ENCODE measurements at places on chromosomes 2 and 18.

DNA sequence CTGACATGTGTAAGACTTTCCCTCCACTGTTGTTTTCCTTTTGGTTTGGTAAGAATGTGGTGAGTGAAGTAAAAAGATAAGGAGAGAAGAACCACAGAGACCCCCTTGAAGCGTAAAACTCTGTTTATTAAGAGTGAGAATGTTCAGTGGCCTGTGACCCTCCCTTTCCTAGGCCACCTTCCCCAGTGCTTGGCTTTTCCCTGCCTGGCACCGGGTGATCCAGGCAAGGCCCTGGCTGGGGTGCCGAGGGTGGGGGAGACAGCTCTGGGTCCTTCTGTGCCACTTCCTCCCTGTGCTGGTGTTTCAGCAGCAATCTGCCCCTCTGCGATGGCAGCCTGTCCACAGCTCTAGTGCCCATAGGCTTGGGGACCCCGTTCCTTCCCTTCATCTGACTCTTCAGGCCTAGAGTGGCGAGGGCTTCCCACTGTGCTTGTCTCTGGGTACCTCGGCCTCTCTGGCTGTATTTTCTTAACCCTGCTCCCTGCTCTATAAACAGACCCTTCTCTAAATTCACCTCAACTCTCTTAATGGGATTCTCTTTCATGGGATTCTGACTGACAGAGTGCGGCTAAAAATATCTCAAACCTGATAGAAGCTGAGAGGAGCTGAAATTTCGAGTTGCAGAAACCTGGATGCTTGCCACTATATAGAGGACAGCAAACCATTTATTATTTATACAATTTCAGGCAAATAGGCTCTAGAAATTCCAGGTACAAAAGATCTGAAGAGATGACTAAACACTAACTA is 461.0 kb downstream of the DLGAP1 start:
- DNase-seq = no peak

DNA sequence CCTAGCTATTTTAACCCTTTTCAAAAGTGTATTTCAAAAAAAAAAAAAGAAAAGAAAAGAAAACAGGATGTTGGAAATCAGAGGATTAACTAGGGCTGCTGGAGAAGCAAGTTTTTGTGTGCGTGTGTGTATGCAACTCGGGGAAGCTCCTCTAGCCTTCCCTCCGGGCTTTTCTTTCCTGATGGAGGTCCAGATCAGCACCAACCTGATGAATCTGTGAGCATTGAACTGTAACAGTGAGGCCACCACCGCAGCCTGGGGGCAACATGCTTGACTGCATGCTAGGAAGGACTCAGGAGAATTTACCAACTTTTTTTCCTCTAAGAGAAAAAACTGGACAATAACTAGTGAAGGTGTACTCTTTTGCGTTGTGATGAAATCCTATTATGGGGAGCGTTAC is 2.3 kb downstream of the OBSL1 start:
- no peak for DNase-seq

DNA sequence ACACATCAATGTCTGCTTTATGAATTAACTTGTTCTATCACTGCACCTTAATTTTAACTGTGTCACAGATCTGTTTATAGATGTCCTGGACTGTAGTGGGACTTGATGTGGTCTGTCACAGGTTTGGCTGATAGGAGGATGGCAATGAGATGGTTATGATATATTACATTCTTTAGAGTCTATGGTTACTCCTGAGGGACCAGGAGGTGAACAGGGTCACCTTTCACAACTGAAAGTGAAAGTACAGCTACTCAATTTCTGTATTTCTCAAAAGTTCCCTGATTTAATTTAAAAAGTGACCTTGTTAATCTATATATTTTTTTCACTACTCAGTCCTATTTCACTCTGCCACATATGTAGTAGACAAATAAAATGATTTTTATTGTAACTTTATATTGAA is 1284.1 kb upstream of the GYPC start:
- no peak for DNase-seq

- DNase-seq = no peak
Measured at GRCh38 chr2:147603876-147604275, 241.0 kb upstream of the ACVR2A start.

GRCh38 chr2:228102949-228103348 is 78.5 kb downstream of the SPHKAP start:
- no peak for DNase-seq

- DNase-seq = no peak
Measured at GRCh38 chr18:23141104-23141999, 6.1 kb downstream of the CABLES1 start.

- no peak for DNase-seq
Measured at GRCh38 chr2:239199041-239199768, 201.6 kb downstream of the HDAC4 start.

DNA sequence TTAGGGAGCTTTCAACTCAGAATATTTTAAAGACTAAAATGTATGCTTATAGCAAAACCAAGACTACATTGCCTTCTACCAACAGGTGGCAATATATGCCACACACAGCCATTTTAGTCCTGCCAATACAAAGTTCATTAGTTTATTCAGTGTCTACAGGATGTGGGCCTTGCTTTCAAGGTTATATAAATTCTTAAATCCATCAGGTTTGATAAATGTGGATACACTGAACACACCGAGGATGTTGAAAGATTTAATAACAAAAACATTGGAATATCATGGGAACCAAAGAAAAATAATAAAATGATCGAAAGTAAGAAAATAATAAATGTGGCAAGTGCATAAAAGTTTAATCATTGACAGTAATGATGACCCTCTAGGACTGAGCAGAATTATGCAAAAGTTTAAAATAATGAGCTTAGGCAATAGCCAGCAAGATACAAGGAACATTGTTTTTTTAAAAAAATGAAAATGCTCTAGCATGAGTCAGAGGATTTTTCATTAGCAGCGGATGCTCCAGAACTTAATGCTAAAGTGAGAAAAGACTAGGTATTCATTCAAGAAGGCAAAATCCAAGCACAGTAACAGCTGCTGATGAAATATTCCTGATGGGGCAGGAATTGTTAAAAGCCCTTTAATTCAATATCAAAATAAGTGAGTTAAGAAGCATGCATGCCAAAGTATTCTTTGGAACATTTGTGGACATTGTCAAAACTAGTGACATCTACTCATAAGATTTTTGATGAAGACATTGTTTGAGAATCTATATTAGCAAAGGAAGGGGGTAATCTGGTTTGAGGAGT is 14.2 kb downstream of the SCN9A start:
- DNase-seq = no peak

- DNase-seq = no peak
Measured at GRCh38 chr18:48542513-48543181, 3.8 kb downstream of the CTIF start.

DNA sequence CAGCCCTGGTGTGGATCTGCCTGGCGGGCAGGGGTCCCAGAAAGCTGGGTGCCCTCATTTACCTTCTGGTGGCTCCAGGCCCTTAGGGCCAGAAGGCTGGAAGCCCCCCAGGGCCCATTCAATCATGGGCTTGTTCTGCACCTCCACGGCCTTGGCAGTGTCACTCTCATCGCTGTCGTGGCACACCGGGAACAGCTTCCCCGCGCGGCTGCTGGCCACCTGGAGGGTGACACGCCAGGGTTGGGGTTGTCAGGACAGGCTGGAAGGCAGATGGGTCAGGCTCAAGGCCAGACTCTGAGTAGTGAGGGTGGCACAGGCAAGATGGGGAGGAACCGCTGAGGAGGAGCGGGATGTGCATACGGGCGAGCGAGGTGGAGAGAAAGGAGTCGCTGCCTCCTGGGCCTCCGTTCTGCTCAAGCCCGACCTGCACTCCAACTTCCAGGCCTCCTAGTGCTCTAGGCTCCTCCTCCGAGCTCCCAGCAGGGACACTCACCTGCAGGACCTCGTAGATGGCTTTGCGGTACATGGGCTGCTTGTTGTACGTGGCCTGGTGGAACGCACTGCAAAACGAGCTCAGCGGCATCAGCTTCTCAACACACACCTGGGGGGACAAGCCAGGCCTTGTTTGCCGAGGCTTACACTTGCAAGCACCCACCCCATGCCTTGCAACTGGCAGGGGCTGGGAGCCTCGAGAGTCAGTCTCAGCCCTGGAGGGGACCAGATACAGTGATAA is 78.3 kb upstream of the POMC start:
- no peak for DNase-seq

GRCh38 chr2:71466301-71467179 is 13.2 kb downstream of the DYSF start:
- peak; percentile 50 for DNase-seq

DNA sequence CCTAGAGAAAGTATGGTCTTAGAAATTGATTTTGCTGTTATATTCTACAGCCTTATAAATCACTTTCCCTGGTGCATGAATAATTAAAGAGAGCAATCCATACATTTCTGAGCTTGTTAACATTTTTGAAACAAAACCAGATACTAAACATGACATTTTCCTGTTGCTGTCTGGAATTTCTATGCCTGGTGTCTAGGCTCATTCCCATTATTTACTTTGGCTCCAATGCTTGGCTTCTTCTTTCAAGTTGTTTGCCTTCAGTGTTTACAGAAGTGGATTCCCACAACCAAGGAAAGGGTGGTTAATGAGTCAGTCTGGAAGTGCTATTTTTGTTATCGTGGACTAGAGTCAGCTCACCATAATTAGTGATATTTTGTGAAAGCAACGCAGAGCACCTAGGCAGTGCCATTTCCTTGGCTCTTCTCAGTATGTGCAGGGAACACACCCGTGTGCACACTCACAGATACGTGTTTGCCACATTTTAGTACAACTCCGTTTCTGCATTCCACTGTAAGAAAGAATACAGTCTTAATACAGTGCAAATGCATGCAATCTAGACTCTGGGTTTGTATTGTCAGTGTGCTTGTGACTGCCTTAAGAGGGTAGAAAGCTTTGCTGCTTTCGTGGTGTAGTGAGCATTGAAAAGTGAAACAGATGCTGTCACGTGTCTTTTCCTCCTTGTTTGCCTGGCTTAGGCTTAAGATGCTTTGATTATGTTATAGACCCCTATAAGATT is 185.0 kb upstream of the RASGRP3 start:
- DNase-seq = no peak

DNA sequence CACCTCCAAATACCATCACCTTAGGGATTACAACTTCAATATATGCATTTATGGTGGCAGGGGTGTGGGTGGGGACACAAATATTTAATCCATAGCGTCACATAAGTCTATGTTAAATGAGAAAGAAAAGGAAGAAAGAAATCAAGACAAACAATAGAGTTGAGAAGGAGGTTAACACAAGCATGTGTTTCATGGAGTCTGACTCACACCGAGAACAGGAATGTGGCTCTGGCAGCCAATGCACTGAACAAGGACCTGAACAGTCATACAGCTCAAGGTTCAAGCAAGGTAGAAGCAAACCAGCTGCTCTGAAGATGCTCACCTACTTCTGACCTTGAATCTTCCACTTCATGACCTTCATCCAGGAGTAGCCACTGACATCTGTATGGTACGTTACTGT is 36.2 kb upstream of the LPIN1 start:
- DNase-seq = no peak

GRCh38 chr2:96565111-96565510 is 28.6 kb downstream of the ARID5A start:
- no peak for DNase-seq

DNA sequence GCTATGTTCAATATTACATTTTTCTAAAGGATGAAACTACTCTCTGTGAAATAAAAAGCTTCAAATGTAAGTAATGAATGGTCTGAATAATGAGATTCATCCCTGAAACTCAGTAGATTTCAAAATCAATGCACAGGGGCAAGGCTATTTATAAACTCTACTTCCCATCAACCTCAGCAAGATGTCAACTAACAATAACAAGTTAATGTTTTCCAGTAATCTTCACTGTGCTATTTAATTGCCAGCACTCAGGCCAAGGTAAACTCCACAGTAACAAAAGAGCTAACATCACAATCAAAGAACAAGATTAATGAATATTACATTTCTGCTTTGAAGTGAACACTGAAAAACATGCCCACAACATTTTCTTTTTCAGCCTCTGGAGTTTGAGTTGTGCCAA is 144.3 kb upstream of the ZFP36L2 start:
- DNase-seq = no peak

- DNase-seq = no peak
Measured at GRCh38 chr2:71736091-71736861, 282.9 kb downstream of the DYSF start.

DNA sequence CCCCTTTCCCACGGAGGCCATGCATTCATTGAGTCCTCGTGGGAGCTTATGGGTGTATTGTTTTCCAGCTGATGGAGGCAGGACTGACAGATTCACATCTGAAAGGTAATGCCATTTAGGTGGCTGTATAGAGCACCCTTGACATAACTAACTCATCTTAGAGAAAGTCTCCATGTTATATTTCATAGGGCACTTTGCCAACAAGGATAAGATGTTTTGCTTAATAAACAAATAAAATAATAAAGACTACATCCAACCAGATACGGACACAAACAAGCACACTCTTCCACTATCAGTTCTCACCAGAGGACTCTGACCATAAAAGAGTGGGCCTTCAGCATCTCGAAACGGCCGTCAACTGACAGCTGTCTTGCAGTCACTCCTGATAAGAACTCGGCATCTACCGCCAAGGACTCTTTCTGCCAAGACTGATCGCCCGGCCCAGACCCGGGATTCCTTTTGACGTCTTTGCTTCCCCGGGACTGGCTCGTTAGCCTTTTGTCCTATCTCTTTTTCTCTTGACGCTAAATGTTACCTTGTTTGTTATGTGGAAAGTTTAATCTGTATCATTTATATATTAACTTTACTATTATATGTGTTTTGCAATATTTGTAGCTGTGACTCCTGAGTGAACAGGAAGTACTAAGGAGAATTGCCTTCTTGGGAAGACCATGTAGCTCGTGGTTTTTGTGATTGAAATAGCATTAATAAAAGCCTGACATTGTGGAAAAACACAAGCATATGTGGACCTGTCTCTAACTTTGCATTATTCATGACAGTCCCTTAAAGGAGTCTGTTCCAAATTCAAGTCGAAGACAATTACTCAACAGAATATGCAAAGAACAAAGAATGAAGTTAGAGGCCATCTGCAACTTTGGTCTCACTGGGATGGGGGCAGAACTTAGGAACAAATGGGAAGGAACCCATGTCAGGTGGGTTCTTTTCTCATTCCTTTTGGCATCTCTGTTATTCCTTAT is 195.1 kb downstream of the LPIN1 start:
- DNase-seq = no peak

GRCh38 chr18:21267400-21267799 is 25.4 kb downstream of the GREB1L start:
- no peak for DNase-seq

Measured in activated CD8-positive, alpha-beta memory T cell treated with anti-CD3 and anti-CD28 coated beads, Interleukin-2, amount 50 U/mL, for 48 hours (primary cell).